ENCODE measurements at places on chromosomes 4 and X.
A peak's percentile ranks its signal among the peaks of the same experiment; 100 is the strongest.

DNA sequence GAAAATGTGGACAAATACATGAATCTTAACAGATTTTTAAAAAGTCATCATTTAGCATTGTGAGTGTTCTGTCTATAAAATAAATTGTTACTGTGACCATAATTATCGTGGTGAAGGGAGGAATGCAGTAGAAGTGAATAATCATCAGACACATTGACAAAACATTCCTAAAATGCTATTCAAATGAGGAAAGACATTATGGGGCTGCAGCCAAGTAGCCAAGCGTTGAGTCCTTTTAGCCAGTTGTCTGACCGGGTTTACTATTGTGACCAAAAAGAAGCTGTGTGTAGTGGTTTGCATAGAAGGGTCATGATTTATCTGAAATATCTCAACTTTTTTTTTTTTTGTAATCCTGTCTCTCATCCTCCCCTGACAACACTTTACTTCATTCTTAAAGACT is 19.5 kb downstream of the WWC2 start:
- DNase-seq = no peak
- H3K27me3 ChIP-seq = no peaks in the 10 kb centered on the region
- peaks cover 6% of the 10 kb centered on the region for H3K4me1 ChIP-seq
- no peaks in the 10 kb centered on the region for H3K36me3 ChIP-seq
- no peak overlapping the region for H3K27ac ChIP-seq
- H3K4me3 ChIP-seq = no peak overlapping the region

DNA sequence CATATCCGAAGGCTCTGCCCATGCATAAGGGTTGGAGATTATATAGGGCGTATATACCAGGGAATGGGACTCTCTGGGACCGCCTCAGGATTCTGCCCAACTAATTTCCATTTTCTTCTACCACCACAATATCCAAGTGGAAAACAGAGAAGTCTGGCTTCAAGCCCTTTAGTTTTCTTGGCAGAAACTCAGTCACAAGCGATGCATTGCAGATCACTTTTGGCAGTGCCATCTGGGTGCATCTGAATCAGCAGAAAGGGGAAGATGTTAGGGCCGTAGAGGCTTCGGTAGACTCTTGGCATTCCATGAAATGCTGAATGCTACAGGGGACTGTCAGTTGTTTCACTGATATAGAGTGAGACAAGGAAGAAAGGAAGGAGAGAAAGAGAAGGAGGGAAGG is 94.1 kb upstream of the FAM9B start:
- no peaks in the 10 kb centered on the region for H3K36me3 ChIP-seq
- no peak for DNase-seq
- H3K27me3 ChIP-seq = no peaks in the 10 kb centered on the region
- no peak overlapping the region for H3K4me3 ChIP-seq
- no peaks in the 10 kb centered on the region for H3K4me1 ChIP-seq

- H3K4me1 ChIP-seq = no peaks in the 10 kb centered on the region
- no peak overlapping the region for H3K4me3 ChIP-seq
- no peaks in the 10 kb centered on the region for H3K27me3 ChIP-seq
- H3K36me3 ChIP-seq = no peaks in the 10 kb centered on the region
- H3K27ac ChIP-seq = no peak overlapping the region
- no peak for DNase-seq
Measured at GRCh38 chrX:111129921-111130320, 33.9 kb downstream of the PAK3 start.

- DNase-seq = no peak
- peak overlapping the region; percentile 70 for H3K4me3 ChIP-seq
- H3K27ac ChIP-seq = peak overlapping the region; percentile 94
- peaks cover 41% of the 10 kb centered on the region for H3K4me1 ChIP-seq
Measured at GRCh38 chr4:176271749-176272148, 2.7 kb upstream of the ASB5 start.

GRCh38 chrX:25015486-25016360 is at the start of gene ARX:
Gene ARX (minus strand): TSS chrX:25015965. CDS start chrX:25015737, 228 bp downstream.
- H3K4me3 ChIP-seq = peak within 1 kb of the TSS; percentile 66
- H3K4me1 ChIP-seq = peaks cover 5% of the 10 kb centered on the region
- H3K36me3 ChIP-seq = no peaks in the 10 kb centered on the region
- peak; percentile 68 for DNase-seq
- peaks cover 11% of the 10 kb centered on the region for H3K27me3 ChIP-seq

- no peak for DNase-seq
- peaks cover 33% of the 10 kb centered on the region for H3K36me3 ChIP-seq
- no peak overlapping the region for H3K4me3 ChIP-seq
- no peaks in the 10 kb centered on the region for H3K27me3 ChIP-seq
- H3K27ac ChIP-seq = no peak overlapping the region
- no peaks in the 10 kb centered on the region for H3K4me1 ChIP-seq
Measured at GRCh38 chr4:87179751-87180150, 40.7 kb downstream of the KLHL8 start.

DNA sequence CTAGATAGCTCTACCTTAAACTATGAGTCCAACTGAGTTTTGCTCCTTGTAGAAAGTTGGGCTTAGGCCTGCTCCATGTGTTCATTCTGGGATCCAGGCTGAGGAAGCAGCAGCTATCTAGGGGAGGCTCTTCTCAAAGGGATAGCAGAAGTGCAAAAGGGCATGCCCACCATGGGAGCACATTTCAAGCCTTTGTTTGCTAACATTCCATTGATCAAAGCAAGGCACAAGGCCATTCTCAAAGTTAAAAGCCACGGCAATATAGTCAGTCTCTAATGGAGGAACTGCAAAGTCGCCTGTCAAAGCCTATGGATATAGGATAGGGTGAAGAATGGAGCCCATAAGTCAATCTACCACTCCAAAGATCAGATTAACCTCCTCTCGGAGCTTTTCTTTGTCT is 488.1 kb upstream of the ARX start:
- H3K27ac ChIP-seq = no peak overlapping the region
- no peaks in the 10 kb centered on the region for H3K27me3 ChIP-seq
- DNase-seq = no peak
- H3K36me3 ChIP-seq = no peaks in the 10 kb centered on the region

DNA sequence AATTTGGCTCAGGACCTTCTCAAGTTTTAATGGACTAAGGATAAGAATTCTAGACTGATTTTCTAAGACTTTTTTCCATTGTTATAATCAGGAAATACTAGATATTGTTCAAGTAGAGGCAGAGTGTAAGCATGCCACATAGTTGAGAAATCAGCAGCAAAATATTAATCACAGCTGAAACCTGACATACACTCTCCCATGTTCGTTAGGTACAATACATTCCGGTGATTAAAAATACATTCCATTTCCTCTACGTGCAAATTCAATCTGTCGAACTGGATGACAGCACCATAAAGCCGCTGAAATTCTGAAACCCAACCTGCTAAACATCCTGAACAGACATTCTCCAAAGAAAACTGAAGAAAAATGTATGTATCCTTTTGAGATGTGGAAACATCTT is 587.6 kb upstream of the DIPK2B start:
- DNase-seq = no peak
- H3K4me3 ChIP-seq = no peak overlapping the region
- no peaks in the 10 kb centered on the region for H3K36me3 ChIP-seq
- peaks cover 40% of the 10 kb centered on the region for H3K27me3 ChIP-seq
- no peak overlapping the region for H3K27ac ChIP-seq
- H3K4me1 ChIP-seq = no peaks in the 10 kb centered on the region

- H3K27ac ChIP-seq = peak overlapping the region; percentile 80
- H3K36me3 ChIP-seq = peaks cover 5% of the 10 kb centered on the region
- DNase-seq = no peak
- peak overlapping the region; percentile 71 for H3K4me3 ChIP-seq
- peaks cover 5% of the 10 kb centered on the region for H3K4me1 ChIP-seq
- no peaks in the 10 kb centered on the region for H3K27me3 ChIP-seq
Measured at GRCh38 chrX:119942831-119943184, 743 bp downstream of the NKAP start.

DNA sequence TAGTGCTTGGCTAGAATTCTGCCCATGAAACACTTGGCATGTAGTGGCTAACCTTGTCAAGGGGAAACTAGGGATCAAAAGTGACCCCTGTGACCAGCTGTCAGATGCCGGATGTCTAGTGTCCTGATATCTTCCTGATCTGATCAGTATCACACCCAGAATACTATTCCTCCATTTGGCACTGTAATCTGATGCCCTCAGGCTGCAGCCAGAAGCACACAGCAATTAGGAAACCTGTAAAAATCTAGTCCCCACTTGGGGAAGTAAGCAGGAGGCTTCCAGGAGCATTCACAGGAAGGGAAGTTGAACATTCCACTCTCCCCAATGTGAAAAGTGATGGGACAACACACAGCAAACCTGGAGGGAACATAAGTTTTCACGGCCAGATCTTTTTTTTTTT is 125.1 kb downstream of the HS6ST2 start:
- no peaks in the 10 kb centered on the region for H3K36me3 ChIP-seq
- H3K4me1 ChIP-seq = no peaks in the 10 kb centered on the region
- H3K4me3 ChIP-seq = no peak overlapping the region
- H3K27me3 ChIP-seq = peaks cover 4% of the 10 kb centered on the region
- DNase-seq = no peak
- no peak overlapping the region for H3K27ac ChIP-seq

Measured in psoas muscle (tissue), 8 donors.